ENCODE measurements at places on chromosomes 2 and 18.

- peaks cover 33% of the 10 kb centered on the region for H3K36me3 ChIP-seq
- H3K4me1 ChIP-seq = peaks cover 13% of the 10 kb centered on the region
- H3K27ac ChIP-seq = no peak overlapping the region
- H3K27me3 ChIP-seq = no peaks in the 10 kb centered on the region
These were observed 39.4 kb downstream of the GORASP2 start for GRCh38 chr2:170968205-170969003.

DNA sequence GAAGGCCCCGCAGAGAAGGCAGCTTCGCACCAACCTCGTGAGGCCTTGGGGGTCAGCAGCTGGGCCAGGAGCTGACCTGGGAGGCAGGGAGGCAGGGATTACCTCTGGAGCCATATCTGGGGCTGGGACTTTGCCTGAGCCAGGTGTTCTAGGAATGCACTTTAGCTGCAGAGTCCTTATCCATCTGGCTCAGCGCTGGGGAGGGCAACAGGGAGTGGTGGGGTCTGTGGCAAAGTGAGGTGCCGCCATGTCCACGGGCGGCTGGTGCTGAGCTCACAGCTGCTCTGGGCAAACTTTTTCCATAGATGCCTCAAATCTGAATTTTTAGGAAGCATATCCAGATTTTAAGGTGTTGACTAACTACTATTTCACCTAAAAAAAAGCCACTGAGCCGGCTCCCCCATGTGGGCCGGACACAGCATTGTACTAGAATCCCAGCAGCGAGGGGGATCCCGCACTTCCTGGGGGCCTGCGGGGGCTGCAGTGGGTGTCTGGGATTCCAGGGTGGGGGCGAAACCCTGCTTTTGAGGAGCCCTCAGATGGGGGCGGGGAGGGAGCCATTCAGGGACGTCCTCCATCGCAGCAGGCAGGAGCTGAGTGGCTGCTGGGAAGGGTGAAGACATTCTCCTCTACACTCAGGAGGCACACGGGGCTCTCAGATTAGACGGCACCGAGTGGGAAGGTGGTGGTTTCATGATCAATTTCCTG, 34.6 kb downstream of the RTP5 start:
- no peak for DNase-seq
- no peak overlapping the region for H3K27ac ChIP-seq
- H3K36me3 ChIP-seq = no peaks in the 10 kb centered on the region
- no peak overlapping the region for H3K4me3 ChIP-seq

DNA sequence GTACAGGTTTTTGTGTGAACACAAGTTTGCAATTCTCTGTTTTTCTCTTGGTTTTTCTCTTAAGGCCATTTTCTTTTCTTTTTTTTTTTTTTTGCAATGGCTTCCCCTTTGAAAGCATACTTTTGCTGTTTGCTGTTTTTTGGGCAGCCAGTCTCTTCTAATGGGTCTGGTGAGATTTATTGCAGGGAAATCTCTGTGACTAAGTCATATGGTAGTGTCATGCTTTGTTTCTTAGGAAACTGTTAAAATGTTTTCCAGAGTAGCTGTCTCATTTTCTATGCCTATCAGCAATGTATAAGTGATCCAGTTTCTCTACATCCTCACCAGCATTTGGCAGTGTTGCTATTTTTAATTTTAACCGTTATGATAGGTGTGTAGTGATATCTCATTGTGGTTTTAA, 27.9 kb upstream of the CDCA7 start:
- DNase-seq = no peak
- no peaks in the 10 kb centered on the region for H3K4me1 ChIP-seq
- H3K36me3 ChIP-seq = no peaks in the 10 kb centered on the region
- no peak overlapping the region for H3K27ac ChIP-seq

GRCh38 chr2:16035747-16036745, 95.7 kb downstream of the MYCN start:
- no peak overlapping the region for H3K27ac ChIP-seq
- DNase-seq = no peak
- no peak overlapping the region for H3K4me3 ChIP-seq
